Hypothalamus (tissue), 51 donors: ENCODE measurements at places on chromosomes 11 and 22.

DNA sequence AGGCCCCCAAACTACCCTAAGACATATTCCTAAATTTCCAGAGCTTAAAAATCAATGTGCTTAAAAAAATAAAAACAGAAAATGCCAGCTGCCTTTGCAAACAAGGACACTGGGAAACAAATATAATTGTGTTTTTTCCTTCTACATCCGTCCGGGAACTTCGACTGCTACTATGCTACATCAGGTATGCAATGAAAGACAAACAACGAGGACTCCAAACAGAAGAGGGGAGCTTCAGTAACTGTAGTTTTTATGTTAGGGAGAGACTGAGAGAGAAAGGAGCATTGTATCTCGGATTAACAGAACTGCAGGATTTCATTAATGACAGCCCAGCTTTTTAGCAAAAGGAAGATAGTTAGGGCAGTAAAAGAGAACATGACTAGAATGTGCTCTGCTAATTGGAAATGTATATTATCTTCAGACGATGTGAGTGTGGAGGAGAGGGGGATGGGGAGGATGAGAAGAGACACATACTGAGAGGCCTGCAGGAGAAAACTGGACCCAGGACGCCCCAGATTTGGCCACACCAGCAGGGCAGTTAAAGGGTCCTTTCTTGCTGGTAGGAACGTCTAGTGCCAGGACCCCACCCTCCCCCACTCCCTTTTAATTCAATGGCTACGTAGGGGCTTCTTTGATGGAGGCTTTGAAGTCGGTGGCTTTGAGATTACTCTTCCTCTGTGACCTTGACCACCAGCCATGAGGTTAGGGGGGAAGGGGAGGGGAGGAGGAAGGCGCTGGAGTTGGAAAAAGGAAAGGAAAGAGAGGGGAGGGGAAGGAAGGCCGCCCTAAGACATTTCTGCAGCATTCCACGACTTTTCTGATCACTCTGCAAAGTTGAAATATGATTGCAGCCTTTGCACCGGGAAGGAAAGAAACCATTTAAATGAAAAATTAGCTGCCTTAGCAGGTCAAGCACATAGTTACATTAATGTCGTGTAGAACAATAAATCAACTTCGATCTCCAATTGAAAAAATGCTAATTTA is 187.1 kb downstream of the BLID start:
- no peak for DNase-seq

- no peak for DNase-seq
Observed at GRCh38 chr22:47279746-47280145, 517.3 kb downstream of the TBC1D22A start.

GRCh38 chr11:45371251-45372115 is 85.3 kb upstream of the SYT13 start:
- peak; percentile 80 for DNase-seq

DNA sequence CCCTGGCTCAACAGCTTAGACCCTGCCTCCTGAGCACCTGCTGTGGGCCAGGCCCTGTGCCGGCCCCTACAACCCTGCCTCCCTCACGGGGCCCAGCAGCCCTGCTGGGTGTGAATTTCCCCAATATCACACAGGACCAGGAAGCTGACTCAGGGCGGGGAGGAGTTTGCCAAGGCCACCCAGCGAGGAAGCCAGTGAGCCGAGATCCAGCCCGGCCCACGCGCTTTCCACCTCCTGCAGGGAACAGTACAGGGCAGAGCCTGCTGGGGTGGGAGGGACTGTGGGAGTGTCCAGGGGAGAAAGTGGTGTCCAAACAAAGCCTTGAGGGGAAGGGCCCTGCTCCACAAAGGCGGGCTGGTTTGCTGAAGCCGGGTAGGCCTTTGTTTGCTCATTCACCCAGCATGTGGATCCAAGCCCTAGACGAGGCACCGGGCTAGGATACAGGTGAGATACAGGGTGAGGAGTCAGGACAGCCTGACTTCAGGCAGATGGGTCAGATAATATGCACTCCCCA is 26.8 kb downstream of the RPL3 start:
- DNase-seq: peak; percentile 27

DNA sequence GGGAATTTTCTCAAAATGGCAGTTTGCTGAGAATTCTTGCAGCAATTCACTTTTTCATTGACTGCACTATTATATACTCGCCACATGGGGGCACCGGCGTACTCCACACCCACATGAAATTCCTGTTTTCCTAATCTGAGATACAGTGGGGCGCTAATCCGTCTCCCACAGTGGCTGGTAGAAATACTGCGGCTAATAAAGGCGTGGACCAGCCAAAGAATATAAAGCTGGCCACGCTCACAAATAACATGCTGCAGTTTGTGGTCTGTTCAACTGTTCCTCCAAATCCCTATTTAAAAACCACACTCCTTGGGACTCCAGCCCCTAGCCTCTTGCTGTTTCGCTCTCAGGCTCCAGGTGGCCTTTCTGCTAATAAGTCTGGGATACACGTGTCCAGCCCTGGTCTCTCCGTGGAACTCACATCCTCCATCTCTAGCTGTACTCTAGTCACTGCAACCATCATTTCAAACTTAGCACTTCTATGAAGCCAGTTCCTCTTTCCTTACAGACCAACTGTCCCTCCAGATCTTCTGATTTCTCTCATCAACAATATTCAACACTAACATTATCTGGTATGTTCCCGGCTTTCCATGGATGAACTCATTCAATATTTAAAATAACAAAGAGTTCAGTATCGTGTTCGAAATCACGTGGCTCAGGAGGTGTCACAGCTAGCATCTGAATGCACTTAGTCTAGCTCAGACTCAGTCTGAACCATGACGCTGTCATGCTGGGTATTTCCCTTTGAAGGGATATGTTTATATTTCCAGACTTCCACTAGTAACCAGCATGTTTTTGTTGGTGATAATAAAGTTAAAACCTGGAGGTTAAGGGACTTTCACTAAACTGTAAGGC is 22.0 kb downstream of the TBRG1 start:
- DNase-seq: peak; percentile 60

GRCh38 chr11:69985331-69985640 is 92.8 kb upstream of the ANO1 start:
- no peak for DNase-seq

GRCh38 chr22:27660306-27660705 is 141.2 kb downstream of the MN1 start:
- DNase-seq: no peak
